ENCODE measurements at places on chromosomes 1 and 21.

DNA sequence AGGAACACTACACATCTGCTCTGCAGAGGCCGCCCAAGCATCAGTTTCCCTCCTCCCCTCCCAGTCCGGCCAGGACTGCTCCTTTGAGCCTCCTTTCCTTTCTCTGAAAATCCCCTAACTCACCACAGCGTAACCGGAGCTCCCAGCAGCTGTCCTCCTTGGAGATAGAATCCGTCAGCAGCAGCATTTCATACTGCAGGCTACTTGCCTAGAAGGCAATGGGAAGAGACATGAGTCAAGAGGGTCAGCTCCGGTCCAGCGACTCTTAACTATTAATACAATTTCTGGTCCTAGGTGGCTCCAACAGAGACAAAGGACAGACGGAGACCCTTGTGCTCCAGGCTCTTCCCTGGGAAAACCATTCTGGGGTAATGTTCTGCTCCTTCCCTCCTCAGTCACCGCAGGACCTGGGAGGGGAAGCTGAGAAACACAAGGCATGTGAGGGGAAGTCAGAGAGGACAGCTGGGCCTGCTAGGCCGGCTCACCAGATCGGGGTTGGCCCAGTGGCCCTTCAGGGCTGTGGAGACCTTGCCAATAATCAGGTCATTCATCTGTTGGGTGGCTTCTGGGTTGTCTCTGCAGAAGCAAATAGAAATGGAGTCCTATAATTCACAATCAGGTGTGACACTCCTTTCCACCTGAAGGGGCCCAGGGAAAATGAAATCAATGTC, 99.7 kb downstream of the UBR4 start:
- no peak for DNase-seq

DNA sequence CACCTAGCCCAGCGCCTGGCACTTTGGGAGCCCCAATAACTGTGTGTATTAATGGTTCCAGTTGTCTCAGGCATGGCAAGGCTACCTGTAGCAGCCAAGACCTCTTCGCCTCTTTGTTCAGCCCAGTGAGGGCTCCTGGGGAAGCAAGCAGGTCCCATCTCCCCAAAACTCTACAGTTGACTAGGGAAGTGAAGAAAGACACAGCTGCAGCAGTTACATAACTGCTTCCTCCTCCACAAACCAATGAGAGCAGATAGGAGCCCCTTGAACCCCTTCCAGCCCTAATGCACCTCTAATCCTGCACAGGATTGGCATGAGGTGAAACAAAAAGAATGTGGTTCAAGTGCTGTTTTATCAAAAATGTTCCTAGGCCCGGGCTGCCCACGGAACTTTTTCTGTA, 100.5 kb downstream of the SYF2 start:
- no peak for DNase-seq

GRCh38 chr1:57450981-57451380, 27.1 kb upstream of the DAB1 start:
- DNase-seq = no peak

- no peak for DNase-seq
These were observed 19.6 kb upstream of the C1orf159 start for GRCh38 chr1:1135339-1136136.

DNA sequence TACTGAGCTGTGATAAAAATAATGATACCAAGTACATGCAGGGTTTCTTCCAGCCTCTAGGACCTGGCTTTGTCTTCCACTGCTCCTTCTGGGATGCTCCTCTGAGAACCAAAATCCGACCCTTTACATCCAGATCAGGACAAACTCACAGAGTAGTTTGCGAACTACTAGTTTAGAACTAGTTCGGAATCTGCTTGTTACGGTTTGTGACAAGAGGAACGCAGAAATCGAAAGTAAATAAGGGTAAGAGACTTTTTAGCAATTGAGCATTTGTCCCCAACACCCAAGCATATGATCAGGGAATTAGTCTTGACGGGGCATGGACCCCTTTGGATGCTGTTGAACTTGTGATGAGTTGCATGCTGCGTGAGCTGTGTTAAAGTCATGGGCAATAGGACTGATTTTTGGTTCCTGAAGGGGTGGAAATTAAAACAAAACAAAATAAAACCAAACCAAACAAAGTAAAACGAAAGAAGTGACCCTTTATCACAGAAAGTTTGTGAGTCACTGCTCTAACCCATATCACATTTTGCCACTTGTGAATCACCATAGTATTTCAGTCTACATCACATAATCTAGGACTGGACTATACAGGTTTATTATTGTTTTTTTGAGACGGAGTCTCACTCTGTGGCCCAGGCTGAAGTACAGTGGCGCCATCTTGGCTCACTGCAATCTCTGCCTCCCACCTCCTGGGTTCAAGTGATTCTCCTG, 35.7 kb upstream of the ERRFI1 start:
- DNase-seq = no peak

DNA sequence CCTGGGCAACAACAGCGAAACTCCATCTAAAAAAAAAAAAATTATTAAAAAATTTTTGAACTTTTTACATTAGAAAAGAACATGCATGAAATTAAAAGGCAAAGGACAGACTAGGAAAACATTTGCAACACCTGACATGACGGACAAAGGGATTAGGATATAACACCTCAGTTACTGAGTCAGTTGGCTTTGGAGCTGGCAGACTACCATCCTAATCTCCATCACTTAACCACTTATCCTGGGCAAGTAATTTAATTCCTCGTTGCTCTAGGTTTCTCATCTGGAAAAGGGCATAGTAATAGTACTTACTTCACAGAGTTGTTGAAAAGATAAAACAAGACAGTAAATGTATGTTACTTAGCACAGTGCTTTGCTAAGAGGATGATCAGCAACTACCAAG, 11.9 kb downstream of the HECTD3 start:
- DNase-seq = no peak

DNA sequence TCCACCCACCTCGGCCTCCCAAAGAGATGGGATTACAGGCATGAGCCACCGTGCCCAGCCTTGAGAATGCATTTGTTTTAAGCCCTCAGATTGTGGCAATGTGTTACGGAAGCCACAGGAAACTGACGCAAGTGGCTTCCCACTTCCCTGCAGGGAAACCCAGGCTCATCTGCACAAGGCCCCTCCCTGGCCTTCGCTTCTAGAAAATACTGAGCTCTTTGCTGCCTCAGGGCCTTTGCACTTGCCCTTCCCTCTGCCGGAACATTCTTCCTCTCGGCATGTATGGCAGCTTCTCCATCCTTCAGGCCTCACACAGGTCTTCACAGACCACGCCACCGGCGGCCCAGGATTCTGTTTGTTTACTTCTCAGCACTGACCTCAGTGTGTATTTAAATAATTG, 137.0 kb upstream of the TMEM51 start:
- no peak for DNase-seq

DNA sequence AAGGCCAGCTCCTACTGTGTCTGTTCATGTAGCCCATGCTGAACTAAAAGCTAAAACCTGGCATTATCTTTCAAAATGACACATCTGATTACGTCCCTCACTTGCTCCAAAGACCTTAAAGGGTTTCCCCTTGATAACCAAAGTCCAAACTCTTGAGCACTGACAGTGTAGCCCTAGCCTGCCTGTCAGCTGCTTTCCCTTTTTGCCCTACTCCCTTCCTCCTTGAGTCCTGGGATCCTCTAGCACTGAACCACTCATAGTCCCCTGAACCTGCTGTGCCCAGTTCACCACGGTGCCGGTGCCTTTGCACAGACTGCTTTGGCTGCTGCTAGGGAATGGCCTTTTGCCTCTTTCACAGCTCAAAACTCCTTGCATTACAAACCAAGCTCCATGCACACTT, 67.5 kb downstream of the PLXNA2 start:
- no peak for DNase-seq

GRCh38 chr1:44817771-44818495, 9.6 kb downstream of the BTBD19 start:
- no peak for DNase-seq

DNA sequence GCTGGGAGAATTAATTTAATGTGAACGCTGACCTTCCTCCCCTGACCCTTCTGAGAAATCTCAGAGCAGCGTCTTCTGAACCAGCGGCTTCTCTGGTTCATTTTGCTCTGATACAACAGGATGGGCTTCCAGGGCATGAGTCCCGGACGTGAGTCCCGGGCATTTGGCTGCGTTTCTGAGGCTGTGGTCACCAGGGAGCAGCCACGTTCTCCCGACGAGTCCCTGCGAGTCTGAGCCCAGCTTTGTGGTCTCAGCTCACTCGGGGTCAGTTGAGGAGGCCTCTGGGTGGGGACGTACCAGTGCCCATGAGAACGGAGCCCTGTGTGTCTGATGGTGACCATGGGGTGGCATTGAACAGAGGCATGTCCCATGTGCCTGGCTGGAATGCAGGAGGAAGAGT, 17.7 kb upstream of the OBSCN start:
- DNase-seq = no peak

DNA sequence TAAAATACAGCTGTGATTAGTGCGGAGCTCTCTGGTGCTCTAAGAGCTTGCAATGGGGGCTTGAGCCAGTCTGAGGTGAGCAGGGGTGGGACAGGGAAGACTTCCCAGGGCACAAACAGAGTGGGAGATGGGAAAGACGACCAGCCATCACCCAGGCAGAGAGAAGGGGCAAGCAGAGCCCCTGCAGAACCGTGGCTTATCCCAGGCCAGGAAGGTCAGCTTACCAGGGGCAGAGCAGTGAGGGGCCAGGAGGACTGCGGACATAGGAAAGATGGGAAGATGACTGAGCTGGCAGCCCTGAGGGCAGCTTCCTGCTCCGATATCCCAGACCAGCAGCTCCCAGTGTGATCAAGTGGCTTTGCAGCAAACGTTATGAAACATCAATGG, 55.4 kb upstream of the IFFO2 start:
- DNase-seq = no peak

GRCh38 chr1:60763741-60764140, 318.6 kb upstream of the NFIA start:
- DNase-seq = no peak

- no peak for DNase-seq
These were observed 37.3 kb upstream of the RUNX1 start for GRCh38 chr21:35086357-35086756.

DNA sequence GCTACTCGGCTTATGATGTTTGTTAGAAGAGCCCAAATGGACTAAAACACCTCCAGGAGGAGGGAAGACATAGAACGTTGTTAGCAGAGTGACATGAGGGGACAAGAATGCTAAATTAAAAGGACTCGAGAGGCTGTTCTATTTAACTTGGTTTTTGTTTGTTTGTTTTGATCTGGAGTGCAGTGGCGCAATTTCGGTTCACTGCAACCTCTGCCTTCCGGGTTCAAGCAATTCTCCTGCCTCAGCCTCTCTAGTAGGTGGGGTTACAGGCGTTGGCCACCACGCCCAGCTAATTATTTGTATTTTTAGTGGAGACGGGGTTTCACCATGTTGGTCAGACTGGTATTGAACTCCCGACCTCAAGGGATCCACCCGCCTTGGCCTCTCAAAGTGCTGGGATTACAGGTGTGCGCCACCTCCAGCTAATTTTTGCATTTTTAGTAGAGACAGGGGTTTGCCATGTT, 5.1 kb upstream of the HNRNPU start:
- DNase-seq = no peak

- DNase-seq = no peak
These were observed 43.3 kb downstream of the FAAP20 start for GRCh38 chr1:2151252-2151651.

DNA sequence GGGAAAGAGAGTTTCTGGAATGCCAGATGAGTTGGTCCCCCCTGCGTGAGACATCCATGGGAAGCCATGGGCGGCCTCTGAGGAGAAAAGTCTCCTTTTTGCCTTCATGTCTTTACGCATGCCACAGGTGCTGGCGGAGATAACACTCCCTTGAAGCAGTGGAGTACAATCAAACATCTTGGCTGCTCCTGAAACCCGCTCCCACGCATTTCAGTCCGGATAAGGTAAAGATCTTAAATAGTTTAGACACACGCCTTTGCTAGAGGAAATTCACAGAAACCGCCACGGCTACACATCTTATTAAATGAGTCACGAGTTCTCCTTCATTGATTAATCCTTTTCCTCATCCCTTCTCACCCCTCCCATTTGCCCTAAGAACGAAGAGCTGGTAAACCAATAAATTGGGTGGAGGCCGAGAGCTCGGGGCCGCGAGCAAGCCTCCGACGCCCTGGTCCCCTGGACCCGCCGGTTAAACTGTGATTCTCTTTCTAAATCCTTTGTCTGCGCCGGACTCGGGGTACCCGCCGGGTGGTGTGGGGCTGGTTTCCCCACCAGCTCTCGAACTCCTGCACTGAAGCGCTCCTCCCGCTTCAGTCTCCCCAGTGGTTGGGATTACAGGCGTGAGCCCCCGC, 6.6 kb upstream of the ZNF669 start:
- DNase-seq = no peak

GRCh38 chr1:205204552-205204951, 7.0 kb downstream of the DSTYK start:
- DNase-seq = no peak

- DNase-seq = no peak
These were observed 161.1 kb downstream of the PIGK start for GRCh38 chr1:77057994-77058585.

DNA sequence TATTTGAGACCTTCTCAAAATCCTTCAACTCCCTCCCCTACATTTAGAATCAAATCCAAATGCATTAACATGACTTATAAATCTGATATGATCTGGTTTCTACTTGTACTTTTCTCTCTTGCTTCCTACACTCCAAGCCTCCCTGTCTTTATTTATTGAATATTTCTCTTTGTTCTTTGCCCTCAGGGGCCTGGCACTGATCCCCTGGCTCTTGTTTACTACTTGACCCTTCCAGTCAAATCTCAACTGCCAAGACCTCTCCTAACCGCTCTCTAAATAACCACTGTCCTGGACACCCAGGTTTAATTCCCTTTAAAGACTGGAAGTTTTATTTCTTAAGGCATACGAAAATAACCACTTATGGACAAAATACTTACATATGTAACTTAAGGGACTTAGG, 248.9 kb downstream of the CHRM3 start:
- peak; percentile 3 for DNase-seq

GRCh38 chr1:214224611-214225354, 56.2 kb upstream of the SMYD2 start:
- no peak for DNase-seq

DNA sequence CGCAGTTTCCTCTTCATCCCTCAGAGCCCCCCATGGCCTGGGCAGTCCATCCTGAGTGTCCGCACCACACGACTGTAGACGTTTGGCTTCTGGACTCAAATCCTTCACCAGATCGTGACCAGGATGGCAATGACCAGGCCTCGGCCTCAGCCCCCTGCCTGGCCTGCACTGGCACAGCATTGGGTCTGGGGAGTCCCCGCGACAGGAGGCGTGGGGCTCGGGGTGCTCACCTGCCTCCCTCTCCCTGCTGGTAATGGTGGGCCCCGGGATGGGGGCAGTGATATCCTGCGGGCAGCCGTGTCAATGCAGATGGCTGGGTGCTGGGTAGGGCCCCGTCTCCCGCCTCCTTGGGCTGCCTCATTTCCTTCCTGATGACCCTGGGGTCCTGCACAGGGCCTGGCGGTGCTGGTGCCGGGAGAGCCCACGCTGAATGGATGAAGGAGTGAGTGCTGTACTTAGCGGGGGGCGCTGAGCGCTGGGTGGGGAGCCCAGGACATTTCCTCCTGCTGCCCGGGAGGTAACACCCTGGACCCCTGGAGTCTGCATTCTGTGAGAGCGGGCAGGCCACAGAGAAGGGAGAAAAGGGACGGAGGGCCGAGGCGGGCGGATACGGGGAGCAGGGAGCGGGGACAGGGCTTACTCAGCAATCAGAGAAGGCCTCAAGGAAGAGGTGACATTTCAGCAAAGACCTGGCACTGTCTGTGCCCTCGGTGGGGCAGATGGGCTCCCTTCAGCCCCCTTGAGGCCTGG, 2.1 kb upstream of the TNFRSF14 start:
- DNase-seq = no peak

- peak; percentile 53 for DNase-seq
These were observed 4.8 kb downstream of the RUNX3 start for GRCh38 chr1:24925082-24925779.
